Caki2 (cell line): ENCODE measurements at places on chromosomes 6 and 20.

DNA sequence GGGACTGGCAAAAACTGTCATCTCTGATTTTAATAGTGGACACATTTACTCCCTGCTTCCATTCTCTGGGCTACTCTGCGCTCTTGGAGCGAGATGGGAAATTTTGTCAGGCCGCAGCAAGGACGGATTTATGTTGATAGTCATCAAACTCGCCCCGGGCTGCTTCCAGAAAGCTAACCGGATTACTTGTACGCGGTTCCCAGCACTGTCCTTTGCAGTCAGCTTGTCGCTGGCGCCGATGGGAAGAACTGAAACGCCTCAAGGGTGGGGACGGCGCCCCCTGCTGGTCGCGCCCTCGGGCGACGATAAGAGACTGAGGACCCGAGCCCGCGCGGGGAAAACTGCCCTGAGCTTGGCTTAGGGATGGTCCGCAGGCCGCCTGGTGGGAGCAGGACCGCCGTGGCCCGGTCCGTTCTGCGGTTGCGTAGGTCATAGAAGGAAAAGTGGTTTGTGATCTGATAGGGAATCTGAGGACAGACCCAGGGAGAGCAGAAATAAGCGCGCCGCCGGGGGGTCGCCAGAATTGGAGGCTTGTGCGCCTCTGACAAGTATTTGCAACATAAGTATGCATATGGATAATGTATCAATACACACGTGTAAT lies 984 bp upstream of the ABT1 start:
- peak; percentile 80 for DNase-seq

GRCh38 chr6:71393471-71393870 lies 104.9 kb downstream of the OGFRL1 start:
- no peak for DNase-seq

DNA sequence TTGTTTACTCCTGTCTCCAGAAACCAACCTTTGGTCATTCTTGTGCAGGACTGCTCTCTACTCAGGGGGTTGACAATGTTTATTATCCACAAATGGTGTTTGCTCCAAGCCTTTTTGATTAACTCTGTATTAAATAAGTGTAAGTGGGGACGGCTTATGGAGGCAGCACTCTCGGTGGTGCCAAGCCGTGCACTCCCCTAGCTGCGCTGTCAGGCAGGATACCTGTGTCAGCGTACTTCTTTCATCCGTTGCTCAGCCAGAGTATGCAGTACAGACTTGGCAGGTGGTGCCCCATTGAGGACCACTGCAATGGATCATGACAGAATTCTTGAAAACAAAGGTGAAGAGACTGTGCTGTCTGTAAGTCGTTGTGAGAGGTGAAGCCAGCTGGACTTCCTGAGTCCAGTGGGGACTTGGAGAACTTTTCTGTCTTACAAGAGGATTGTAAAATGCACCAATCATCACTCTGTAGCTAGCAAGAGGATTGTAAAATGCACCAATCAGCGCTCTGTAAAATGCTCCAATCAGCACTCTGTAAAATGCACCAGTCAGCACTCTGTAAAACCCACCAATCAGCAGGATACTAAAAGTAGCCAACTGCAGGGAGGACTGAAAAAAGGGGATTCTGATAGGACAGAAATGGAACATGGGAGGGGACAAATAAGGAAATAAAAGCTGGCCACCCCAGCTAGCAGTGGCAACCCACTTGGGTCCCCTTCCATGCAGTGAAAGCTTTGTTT lies 480.0 kb downstream of the MEI4 start:
- no peak for DNase-seq

DNA sequence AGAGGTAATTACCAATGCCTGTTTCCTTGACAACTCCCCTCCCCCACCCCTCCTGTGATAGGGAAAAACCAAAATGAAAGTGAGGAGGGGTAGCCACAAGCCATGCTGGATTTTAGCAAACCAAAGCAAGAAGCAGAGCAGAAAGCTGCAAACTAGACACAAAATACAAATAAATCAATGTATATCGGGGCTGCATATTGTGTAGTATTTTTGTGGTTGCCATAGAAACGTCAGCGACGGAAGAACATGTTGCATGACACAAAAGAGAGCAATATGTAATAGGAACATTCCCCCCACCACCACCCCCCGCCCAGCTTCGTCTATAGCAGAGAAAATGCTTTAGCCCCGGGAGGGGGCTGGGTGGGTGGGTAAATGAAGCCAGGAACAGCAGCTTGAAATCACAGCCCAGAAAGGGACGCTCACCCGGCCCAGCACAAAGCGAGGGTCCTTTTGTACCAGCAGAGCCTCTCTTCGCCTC lies 548 bp downstream of the AGPAT4 start:
- peak; percentile 45 for DNase-seq

- DNase-seq, result no peak
These were observed 6.1 kb downstream of the MRS2 start for GRCh38 chr6:24408719-24409410.

DNA sequence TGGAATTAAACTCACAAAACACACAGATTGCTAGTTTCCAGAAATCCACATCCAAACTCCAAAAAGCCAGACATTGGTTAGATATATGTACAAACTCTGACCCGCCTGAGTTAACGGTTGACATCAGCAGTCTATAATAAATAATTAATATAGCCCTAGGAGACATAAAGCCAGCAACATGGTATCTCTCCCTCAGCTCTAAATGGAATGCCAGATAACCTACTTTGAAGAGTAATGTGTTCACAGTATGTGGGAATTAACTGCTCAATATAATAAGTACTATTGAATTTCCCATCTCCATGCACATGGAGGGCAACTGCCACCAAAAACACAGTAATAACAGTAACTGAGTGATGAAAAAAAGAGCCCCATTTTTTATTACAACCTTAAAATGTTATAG lies 383.2 kb downstream of the CD83 start:
- no peak for DNase-seq

GRCh38 chr6:34223956-34224940 lies 12.4 kb upstream of the HMGA1 start:
- peak; percentile 87 for DNase-seq

GRCh38 chr6:37653933-37654565 lies 43.6 kb downstream of the MDGA1 start:
- peak; percentile 45 for DNase-seq

DNA sequence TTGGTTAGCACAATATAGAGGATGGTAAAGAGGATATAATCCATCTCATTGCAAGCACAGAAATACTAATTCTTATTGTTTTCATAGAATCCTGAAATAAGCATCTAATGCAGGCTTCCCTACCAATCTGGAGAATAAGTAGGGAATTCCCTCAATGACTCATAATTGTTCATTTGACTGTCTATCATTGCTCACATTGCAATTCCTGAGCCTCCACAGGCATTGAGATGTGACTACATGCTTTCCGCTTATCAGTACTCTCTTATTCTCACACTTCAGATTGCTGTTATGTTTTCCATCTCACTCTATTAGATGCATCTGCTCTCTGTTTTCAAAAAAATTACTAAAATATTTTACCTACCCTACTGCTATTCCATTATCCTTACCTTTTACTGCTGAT lies 216.2 kb upstream of the PRSS16 start:
- peak; percentile 41 for DNase-seq

DNA sequence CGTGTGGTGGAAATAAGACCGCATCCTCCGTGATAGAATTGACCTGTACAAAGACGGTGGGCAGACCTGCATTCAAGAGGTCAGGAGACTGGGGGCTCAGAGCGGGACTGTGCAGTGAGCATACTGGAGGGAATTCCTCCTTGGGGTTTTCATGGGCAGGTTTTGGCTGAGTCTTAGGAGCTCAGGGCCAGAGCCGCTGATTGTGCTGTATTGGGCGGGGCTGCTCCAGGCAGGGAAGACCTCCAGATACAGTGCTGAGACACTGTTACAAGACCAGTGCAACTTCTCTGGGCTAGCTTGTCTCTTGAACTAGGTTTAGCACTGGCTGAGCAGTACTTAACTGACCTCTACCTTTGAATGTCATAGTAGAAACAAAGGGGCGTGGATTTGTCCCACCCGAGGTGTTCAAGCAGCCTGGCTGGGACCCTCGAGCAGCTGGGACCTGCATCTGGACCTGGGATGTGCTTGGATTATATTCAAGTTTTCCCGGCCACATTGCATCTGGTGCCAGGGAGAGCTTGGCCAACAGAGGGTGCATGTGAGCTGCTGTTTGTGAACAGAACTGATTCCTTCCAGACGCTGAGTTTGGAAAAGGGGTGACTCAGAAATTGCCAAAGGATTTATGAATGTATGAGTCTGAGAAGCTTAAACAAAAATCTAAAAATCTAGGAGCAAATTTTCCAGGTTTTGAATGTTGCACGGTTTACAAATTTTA lies 33.4 kb upstream of the SLC22A1 start:
- peak; percentile 40 for DNase-seq

GRCh38 chr6:137309078-137309762 lies 90.0 kb upstream of the IFNGR1 start:
- DNase-seq, result peak; percentile 74

GRCh38 chr6:43804550-43805223 lies 34.7 kb downstream of the VEGFA start:
- no peak for DNase-seq

DNA sequence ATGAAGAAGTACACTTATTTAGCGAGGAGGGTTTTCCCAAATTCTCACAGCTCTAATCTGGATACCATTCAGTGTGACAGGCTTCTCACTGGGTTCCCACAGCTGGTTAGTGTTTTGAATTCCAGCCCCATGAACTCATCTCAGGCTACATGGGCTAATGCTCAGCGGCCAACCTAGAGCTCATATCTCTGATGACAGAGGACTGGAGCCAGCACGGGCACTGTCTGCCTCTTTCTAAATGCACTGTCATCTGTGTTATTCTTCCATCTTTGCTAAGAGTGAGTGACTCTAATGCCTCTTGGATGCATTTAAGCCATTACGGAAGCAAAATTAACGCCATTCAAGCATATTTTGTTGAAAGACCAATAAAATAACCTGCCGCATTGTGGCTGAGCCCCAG lies 308.9 kb upstream of the JAG1 start:
- DNase-seq, result peak; percentile 83

- DNase-seq, result no peak
These were observed 70.9 kb upstream of the NHSL1 start for GRCh38 chr6:138569970-138570724.

- DNase-seq, result no peak
These were observed 27.4 kb downstream of the PMEPA1 start for GRCh38 chr20:57682184-57683101.

GRCh38 chr6:65538644-65539043 lies 168.4 kb downstream of the EYS start:
- no peak for DNase-seq

GRCh38 chr6:3214898-3215297 lies 12.6 kb downstream of the TUBB2B start:
- no peak for DNase-seq

GRCh38 chr20:41306061-41306727 lies 11.3 kb downstream of the ZHX3 start:
- DNase-seq, result no peak
